ENCODE measurements at places on chromosomes 12 and 14. TPM values are rescaled to one million over a fixed set of nuclear protein-coding genes. Genes with fewer than 3 reads are reported as not detected.

SLC38A4 gene
- polyA plus RNA-seq, result not detected

TCL1B gene
- not detected for polyA plus RNA-seq

PTPRB gene
- polyA plus RNA-seq, result 0.30 TPM

SYNE3 gene
- 8.8 TPM for polyA plus RNA-seq

RNASE2 gene
- polyA plus RNA-seq, result 0.45 TPM

BEST3 gene
- polyA plus RNA-seq, result not detected

NRL gene
- polyA plus RNA-seq, result 2.6 TPM

INHBE gene
- not detected for polyA plus RNA-seq

PTPRR gene
- not detected for polyA plus RNA-seq

SLC17A8 gene
- polyA plus RNA-seq, result not detected

CLEC14A gene
- polyA plus RNA-seq, result not detected

TDG gene
- polyA plus RNA-seq, result 19.3 TPM

DNAAF2 gene
- 33.4 TPM for polyA plus RNA-seq

ANKRD33 gene
- polyA plus RNA-seq, result not detected

TMEM119 gene
- 0.33 TPM for polyA plus RNA-seq

GPR132 gene
- 37.2 TPM for polyA plus RNA-seq

RFLNA gene
- not detected for polyA plus RNA-seq

TMEM260 gene
- 16.9 TPM for polyA plus RNA-seq

C1S gene
- not detected for polyA plus RNA-seq

GPX2 gene
- not detected for polyA plus RNA-seq

KRT78 gene
- polyA plus RNA-seq, result not detected

C14orf180 gene
- not detected for polyA plus RNA-seq

NRIP2 gene
- 1.7 TPM for polyA plus RNA-seq

PRH1 gene
- 15.1 TPM for polyA plus RNA-seq

PMEL gene
- 1.1 TPM for polyA plus RNA-seq

USP44 gene
- polyA plus RNA-seq, result 5.5 TPM

TMEM132C gene
- polyA plus RNA-seq, result not detected

SAMD4A gene
- 5.8 TPM for polyA plus RNA-seq

ZFHX2 gene
- 0.26 TPM for polyA plus RNA-seq

BHLHE41 gene
- 19.0 TPM for polyA plus RNA-seq

ZBTB42 gene
- 1.0 TPM for polyA plus RNA-seq

TAS2R50 gene
- polyA plus RNA-seq, result not detected

TCTN1 gene
- 24.2 TPM for polyA plus RNA-seq

P2RX2 gene
- polyA plus RNA-seq, result not detected

GPRC5D gene
- 1.4 TPM for polyA plus RNA-seq

DYNC1H1 gene
- 54.4 TPM for polyA plus RNA-seq

SCN8A gene
- 0.85 TPM for polyA plus RNA-seq

DTD2 gene
- polyA plus RNA-seq, result 22.1 TPM

KCNA5 gene
- not detected for polyA plus RNA-seq

PRICKLE1 gene
- 17.0 TPM for polyA plus RNA-seq

IGFBP6 gene
- polyA plus RNA-seq, result 1.0 TPM

NFE2 gene
- 0.44 TPM for polyA plus RNA-seq
